ENCODE measurements at places on chromosomes 11 and 22. TPM values are rescaled to one million over a fixed set of nuclear protein-coding genes. Genes with fewer than 3 reads are reported as not detected.

The MYRF gene
- 5.8 TPM for total RNA-seq

The FGF3 gene
- not detected for total RNA-seq

The MYO18B gene
- total RNA-seq: 0.09 TPM

The DGAT2 gene
- 4.4 TPM for total RNA-seq

The PRODH gene
- 18.8 TPM for total RNA-seq

The RTN4RL2 gene
- 0.13 TPM for total RNA-seq

The CHRNA10 gene
- 0.21 TPM for total RNA-seq

The MIAT gene
- 277 TPM for total RNA-seq

DNA sequence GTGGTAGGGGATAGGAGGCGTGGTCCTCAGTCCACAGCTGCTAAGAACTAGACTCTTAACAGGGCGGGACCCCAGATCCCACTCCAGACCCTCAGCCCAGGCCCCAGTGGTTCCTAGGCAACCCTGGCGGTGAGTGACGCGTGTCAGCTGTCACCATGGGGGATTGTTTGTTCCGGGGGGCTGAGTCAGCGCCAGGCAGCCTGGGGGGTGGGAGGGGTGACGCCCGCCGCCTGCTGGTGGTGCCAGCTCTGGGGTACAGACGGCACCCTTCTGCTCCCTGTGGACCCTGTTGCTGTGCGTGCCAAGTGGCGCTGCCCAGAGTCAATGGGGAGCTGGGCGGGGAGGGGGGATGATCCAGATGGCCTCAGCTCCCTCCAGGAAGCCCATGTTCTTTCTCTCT is 2.5 kb downstream of the CNIH2 start:
- DNase-seq: peak; percentile 35

DNA sequence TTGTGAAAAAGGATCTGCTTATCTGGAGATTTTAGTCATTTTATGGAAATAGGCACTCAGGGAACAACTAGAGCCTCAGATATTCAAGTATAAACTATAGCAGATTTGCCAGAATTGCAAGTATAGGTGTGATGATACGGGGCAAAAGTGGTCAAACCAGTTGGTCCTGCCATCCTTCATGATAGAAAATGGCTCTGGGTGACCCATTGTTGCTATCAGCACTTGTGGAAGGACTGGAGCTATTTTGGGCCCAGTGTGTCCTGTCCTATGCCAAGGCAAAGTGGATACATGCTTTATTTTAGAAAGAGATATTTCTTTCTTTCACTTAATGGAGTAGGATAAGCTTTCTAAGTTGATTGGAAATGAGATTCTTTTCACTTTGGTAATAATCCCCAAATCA is 85.2 kb downstream of the PPP6R3 start:
- DNase-seq: no peak

DNA sequence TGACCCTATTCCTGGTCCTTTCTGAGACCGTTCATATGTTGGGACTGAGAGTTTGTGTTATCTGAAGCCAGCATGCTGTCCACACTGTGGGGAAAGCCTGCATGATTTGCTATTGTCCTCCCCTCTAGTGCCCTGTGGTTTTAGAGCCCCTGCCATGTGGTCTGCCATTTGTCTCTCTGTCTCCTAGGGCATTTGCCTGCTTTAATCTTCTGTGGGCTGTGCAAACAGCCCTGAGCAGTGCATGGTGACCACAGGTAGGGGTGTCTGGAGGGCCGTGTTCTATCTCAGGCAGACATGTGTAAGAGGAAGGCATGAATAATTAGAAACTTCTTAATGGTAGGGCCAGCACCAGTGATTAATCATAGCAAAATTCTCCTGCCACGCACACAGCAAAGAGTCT is 23.0 kb downstream of the AMPD3 start:
- DNase-seq: no peak

DNA sequence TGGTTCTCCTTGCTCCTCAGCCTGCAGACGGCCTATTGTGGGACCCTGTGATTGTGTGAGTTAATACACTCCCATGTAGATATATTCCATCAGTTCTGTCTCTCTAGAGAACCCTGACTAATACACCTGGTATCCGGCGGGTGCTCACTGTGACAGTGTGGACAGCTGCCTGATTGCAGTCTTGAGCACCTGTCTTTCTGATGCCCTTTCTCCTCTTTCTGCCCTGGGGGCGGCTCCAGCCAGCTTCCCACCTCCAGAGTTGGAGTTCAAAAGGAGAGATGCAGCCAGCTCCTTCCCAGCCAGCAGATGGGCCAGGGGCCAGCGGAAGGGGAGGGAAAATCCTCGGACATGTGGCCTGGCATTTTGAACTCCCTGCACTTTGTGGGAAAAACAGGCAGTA is 15.0 kb downstream of the SMIM38 start:
- no peak for DNase-seq

DNA sequence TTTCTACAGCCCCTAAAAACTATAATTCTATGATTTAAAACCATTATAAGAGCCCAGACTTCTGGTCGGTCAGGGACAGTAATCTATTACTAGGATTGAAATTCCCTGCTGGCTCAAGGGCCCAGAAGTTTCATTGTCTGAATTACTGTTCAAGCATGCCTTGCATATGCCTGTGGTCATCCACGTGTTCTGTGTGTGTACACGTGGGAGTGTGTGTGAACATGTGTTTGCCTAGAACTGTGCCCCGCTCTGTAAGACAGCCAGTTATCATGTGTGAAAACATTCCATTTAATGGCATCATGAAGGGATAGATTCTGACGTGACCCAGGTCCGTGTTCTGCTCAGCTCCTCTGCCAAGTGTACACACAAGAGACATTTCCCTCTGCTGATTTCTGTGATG is 189.3 kb upstream of the NECTIN1 start:
- no peak for DNase-seq

GRCh38 chr22:38462960-38463784 is 4.7 kb upstream of the KDELR3 start:
- peak; percentile 80 for DNase-seq

DNA sequence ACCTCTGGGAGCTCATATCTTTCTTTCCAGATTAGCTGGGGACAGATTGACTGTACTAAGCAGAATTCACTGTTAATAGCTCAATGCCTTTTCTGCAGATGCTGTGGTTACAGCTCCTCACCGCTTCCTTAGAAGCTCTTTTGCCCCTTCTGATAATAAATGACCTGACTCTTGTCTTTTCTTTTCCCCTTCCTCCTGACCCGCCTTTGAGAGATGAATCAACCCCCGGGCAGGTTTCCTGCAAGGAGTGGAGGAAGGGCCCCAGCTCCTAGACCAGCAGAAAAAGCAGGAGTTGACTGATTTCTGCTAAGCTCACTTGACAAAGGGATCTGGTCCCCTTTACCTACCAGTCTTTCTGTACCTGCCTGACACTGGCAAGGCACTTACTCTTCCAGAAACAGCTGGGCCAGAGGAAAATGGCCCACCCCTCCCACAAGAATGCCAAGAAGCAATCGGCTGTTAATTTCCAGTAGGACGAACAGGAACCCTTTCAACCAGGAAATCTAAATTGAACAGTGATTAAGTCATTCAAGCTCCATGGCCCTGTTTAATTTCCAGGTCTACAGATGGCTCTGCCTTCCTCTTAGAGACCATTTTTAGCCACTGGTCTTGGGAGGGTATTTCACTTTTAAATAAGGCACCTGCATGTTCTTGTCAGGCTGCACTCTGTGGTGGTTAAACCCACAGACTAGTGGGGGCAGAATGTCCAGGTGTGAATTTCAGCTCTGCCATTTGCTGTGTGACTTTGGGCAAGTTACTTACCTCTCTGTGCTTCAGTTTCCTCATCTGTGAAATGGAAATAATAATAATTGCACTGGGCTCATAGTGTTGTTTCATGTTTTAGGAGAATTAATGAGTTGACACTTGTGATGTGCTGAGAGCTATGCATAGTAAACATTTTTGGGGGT is 67.5 kb downstream of the PRR5L start:
- DNase-seq: peak; percentile 69

DNA sequence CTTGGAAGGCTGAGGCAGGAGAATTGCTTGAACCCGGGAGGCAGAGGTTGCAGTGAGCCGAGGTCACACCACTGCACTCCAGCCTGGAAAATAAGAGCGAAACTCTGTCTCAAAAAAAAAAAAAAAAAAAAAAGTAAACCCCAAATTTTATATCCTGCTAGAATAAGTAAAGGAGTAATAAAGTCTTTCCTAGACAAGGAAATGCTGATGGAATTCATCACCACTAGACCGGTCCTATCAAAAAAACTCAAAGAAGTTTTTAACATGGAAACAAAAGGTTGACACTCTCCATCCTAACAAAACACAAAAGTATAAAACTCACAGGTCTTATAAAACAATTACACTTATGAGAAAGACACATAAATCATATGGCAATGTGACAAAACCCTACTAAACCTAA is 213.9 kb downstream of the SBF2 start:
- DNase-seq: no peak

DNA sequence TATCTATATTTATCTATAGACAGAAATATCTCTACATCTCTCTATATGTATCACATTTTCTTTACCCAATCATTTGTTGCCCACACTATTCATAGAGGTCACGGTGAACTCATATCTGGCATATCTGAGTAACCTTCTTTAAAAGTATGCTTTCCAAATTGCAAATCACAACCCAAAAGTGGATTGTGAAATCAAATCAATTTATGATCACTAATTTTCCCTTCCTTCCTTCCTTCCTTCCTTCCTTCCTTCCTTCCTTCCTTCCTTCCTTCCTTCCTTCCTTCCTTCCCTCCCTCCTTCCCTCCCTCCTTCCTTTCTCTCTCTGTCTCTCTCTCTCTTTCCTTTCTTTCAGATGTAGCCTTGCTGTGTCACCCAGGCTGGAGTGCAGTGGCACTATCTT is 448.0 kb upstream of the CCDC90B start:
- no peak for DNase-seq

DNA sequence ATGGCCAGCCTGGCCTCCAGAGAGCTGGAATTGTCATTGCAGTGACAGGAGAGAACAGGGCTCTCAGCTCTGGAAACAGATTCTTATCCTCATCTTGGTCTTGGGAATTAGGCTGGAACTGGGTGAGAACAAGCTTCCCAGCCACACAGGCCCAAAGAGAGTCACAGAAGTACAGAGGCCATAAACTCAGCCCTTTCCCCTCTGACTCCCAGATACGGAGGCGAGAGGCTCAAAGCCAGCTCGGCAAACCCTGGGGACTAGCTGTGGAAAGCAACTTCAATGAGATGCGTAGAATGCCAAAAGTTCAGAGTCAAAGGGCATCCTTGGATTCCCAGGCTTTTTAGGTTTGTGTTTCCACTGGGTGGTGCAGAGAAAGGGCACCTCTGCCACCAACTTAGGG is 14.3 kb upstream of the ABCC8 start:
- DNase-seq: no peak

DNA sequence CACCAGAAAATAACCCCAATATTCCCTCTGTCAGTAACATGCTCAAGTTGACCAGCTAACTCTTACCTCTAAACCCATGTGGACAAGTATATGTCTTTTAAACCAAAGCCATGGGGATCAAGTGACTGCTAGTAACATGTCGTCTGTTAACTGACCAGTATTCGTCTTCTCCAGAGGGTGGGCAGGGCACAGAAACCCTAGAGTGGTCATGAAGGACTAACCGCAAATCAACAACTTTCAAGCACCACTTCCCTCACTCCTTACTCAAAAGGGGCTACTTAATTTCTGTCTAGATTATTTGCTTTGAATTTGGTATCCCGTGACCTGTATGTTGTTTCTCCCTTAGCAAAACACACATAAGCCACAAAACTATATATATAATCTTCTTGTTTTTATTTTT is 293.2 kb downstream of the SWAP70 start:
- DNase-seq: no peak

GRCh38 chr11:78961937-78962701 is 387.5 kb upstream of the NARS2 start:
- peak; percentile 97 for DNase-seq

- DNase-seq: no peak
Observed at GRCh38 chr11:33942954-33943353, 51.1 kb upstream of the LMO2 start.

DNA sequence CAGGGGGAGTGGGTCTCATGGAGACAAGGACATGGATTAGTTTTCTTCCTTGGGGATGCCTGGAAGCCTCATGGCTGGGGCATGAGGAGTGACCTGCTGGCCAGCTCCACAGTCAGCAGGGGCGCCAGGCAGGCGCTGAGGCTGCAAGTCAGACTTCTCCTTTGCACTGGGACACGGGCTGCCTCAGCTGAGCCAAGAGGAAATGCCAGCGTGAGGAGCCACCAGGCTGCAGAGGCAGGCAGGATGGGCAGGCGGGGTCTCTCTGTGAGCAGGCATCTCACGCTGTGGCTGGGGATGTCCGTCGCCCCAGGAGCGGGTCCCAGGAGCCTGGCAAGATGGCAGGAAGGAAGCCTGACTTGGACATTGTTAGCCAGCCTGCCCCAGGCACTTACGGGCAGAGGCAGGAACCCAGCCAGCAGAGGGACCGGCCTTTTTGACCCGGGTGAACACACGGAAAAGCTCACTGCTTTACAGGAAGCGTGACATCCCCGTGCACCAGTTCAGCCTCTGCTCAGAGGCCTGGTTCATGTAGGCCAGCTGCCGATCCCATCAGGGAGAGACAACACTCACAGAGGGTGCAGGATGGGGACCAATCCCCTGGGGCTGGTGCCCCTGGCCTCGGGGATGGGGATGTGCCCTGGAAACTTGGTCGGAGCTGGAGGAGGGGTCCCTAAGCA is 10.2 kb downstream of the GNB1L start:
- DNase-seq: no peak

- no peak for DNase-seq
Observed at GRCh38 chr11:96063053-96063452, 139.1 kb upstream of the MTMR2 start.

DNA sequence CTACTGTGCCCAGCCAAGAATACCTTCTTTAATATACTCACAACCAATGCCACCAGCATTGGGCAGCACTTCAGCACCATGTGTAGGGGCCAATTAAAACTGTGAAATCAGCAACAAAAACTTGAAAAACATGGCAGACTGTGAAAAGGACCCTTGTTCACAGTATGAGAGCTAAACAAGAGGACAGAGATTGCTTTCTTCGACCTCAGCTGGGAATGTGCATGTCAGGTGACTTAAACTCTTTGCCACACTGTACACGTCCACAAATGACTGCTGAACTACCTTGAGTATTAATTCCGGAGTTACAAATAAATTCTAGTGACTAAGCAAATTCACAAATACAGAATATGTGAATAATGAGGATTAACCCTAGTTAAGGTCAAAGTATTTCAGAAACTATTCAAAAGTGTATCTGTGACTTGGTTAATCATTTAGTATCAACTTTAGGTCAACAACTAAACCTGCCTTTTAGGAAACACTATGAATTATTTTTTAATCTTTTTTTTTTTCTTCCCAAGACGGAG is 33.0 kb downstream of the DDX6 start:
- no peak for DNase-seq
